GF-D8 (cell line): ENCODE measurements at places on chromosomes 2 and 18.

GRCh38 chr2:7363906-7364305 is 446.7 kb downstream of the RNF144A start:
- no peak for DNase-seq

DNA sequence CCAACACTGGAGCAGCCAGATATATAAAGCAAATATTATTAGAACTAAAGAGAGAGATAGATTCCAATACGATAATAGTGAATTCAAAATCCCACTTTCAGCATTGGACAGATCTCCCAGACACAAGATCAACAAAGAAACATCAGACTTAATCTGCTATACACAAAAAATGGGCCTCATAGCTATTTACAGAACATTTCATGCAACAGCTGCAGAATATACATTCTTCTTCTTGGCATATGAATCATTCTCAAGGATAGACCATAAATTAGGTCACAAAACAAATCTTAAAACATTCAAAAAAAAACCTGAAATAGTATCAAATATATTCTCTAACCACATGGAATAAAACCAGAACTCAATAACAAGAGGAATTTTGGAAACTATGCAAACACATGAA is 23.8 kb upstream of the BAZ2B start:
- no peak for DNase-seq

DNA sequence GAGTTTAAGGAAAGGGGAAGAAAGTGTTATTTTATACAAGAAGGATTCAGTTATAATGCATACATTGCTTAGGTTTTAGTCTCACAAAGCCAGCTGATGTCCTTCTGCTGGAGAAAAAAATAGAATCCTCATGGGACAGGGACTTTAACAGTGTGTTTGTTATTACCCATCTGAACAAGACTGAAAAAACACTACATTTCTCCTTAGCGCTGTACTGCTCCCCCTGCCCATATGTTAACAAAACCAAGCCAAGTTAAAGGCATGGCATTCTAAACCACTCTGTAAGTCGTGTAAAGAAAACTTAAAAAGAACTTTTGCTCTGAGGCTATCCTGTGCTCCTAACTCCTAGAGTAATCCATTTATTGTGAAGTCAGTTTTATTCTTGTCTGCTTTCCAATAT is 102.6 kb upstream of the NYAP2 start:
- DNase-seq = no peak

DNA sequence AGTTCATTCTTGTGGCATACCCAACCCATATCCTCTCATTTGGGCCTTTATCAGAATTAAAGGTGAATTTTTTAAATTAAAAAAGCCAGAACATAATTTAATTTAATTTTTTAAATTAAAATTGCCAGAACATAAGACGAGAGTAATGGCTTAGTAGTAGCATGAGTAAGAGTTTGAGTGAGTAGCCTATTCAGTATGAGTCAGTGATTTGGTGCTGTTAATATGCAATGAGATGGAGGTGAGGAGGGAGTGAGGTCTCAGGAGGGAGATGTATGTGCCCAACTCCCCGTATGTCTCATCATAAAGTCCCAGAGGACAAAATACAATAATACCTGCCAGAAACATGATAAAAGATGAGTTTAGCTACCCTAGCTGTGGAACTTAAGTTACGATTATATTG is 115.3 kb upstream of the THOC1 start:
- DNase-seq = no peak

- no peak for DNase-seq
Measured at GRCh38 chr2:39805936-39806608, 27.0 kb upstream of the THUMPD2 start.

DNA sequence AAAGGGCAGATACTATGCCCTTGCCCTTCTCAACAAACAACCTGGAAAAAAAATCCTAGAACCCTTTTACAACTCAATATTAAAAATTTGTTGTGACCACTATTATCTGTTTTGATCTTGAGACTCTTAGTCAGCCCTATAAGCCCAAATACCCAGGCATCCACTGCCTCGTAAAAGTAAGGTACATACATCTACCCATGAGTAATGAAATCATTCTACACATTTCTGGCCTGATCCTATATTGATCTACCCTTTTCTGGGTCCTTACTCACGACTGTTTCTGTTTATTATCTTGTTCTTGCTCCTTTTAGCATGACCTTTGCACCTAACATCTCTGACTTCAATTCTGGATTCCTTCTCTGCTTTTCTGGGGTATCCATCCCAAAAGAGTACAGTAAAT is 56.8 kb downstream of the SCG2 start:
- no peak for DNase-seq

GRCh38 chr2:102789349-102790090 is 27.7 kb downstream of the TMEM182 start:
- DNase-seq = peak; percentile 79

- DNase-seq = no peak
Measured at GRCh38 chr2:38560092-38560491, 42.6 kb downstream of the HNRNPLL start.

- no peak for DNase-seq
Measured at GRCh38 chr2:171166328-171166983, 5.8 kb upstream of the TLK1 start.

DNA sequence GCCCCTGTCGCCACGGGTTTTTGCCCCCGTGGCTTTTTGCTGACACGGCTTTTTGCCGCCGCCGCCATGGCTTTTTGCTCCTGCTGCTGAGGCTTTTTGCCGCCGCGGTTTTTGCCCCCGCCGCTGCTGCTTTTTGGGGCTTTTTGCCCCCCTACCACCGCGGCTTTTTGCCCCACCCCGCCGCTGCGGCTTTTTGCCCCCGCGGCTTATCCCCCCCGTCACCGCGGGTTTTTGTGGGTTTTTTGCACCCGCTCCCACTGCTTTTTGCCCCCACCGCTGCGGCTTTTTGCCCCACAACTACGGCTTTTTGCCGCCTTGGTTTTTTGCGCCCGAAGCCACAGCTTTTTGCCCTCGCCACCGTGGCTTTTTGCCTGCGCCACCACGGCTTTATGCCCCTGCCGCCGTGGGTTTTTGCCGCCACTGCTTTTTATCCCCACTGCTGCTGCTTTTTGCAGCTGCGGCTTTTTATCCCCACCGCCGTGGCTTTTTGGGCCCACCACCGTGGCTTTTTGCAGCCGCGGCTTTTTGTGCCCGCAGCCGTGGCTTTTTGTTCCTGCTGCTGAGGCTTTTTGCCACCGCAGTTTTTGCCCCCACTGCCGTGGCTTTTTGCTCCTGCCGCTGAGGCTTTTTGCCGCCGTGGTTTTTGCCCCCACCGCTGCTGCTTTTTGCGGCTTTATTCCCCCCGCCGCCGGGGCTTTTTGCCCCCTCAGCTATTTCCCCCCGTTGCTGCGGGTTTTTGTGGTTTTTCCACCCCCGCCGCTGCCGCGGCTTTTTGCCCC is 2798.0 kb upstream of the TEKT4 start:
- no peak for DNase-seq

DNA sequence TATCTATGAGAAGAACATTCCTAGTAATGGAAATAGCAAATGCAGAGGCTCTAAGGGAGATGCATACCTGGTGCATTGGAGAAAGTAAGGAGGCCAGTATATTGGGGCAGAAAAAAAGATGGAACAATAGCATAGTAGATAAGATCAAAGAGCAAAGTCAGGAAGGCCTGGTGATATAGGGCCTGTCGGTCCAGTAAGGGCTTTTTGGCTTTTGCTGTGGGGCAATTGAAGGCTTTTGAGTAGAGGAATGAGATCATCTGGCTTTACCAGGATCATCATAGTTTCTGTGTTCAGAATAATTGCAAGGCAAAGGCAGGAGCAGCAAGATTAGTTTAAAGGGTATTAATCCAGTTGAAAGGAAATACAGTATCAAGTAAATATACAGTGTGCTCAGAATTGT is 111.8 kb downstream of the EHBP1 start:
- no peak for DNase-seq

DNA sequence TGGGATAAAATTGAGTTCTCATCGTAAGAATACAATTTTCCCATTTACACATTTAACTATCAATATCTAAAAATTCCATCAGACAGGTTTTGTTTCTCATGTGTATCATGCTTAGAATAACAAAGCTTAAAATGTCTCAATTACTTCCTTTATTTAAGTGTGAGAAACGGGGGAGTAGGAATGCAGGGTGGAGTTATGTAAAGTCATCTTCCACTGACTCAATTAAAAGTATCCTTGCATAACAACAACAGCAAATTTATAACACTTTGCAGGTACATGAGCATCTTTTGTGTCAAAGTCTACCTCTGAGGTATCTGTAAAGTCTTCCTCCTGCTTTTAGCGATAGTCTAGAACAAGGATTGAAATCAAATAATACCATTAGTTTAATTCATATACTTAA is 327.1 kb downstream of the EPHA4 start:
- no peak for DNase-seq

- no peak for DNase-seq
Measured at GRCh38 chr2:2243666-2244065, 87.4 kb downstream of the MYT1L start.

GRCh38 chr2:61471905-61472805 is 1.3 kb upstream of the USP34 start:
- DNase-seq = no peak

- DNase-seq = peak; percentile 66
Measured at GRCh38 chr2:26298638-26299393, 47.1 kb upstream of the SELENOI start.

- DNase-seq = no peak
Measured at GRCh38 chr2:216497382-216498069, 1.1 kb upstream of the RPL37A start.

DNA sequence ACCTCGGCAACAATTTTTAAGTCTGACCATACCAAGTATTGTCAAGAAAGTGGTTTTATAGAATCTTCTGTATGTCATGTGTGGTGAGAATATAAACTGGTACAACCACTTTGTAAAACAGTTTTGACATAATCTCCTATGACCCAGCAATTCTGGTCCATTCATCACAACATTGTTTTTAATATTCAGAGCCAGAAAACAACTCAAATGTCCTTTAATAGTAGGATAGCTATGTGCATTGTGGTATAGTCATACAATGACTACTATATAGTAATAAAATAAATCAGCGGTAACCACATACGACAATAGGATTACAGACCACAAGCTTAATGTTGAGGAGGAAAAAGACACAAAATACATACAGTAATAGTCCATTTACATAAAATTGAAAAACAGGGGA is 175.2 kb upstream of the SPATS2L start:
- DNase-seq = no peak

GRCh38 chr2:145157036-145157675 is 637.2 kb upstream of the ZEB2 start:
- no peak for DNase-seq

DNA sequence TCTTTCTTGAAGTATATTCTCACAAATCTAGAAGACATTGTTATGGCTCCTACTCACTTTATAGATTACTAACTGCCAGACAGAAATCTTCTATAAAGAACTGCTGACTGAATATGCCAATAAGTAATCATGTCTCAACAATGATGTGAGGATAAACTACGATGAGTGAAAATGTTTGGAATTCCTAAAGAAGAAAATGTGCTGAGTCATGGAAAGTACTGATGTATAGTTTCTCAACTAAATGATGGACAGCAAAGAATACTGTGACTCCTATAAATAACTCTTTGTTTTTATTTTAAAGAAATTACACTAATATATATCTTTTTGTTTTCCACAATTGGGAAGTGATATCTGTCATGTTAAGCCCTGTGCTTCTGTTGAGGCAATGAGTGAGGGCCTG is 232.9 kb downstream of the LNPK start:
- no peak for DNase-seq

DNA sequence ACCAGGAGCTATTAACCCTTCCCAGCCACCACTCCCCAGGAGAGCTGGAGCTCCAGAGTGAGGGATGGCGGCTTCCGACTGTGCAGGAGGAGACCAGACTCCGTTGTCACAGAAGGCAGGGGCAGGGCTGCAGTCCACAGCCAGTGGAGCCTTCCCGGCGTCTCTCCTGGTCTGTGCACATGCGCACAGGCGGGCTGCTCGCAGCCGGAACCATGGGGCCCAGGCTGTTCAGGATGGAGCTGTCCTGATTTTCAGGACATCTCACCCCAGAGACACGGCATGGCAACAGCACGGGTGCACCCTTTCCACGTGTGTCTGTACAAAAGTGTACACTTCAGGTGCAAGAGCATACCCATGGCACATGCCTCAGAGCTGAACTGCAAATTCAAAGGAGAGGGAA is 28.9 kb downstream of the EIPR1 start:
- DNase-seq = no peak

DNA sequence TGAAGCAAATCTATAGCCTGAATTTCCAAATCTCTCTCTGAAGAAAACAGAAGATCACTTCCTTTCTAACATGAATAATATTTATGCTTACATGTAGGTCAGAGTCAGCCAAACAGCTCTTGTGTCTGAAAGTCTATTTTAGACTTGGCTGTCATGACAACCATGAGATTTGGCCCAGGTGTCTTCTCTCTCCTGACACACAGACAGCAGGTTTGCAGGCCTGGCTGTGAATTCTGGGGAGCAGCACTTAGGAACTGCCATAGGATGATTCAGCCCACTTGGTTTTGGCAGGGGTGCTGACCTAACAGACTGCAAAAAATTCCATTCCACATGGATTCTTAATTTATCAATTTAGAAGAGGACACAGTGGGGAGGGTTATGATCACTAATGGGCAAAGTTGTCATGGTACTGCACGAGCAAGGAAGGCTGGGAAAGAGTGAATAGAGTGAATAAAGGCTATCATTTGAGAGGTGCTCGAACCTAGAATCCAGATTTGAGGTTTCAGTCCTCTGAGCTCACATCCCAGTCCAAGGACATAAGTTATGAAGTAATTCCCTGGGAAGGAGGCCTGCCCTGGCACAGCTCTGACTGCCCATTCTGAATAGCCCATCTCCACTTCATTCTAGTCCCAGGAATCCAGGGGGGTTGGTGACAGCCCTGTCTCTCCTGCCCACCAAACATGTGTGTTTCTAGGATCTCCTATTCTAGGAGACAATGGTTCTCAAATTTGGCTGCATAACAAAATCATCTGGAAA is 453.9 kb upstream of the TRIB2 start:
- no peak for DNase-seq

DNA sequence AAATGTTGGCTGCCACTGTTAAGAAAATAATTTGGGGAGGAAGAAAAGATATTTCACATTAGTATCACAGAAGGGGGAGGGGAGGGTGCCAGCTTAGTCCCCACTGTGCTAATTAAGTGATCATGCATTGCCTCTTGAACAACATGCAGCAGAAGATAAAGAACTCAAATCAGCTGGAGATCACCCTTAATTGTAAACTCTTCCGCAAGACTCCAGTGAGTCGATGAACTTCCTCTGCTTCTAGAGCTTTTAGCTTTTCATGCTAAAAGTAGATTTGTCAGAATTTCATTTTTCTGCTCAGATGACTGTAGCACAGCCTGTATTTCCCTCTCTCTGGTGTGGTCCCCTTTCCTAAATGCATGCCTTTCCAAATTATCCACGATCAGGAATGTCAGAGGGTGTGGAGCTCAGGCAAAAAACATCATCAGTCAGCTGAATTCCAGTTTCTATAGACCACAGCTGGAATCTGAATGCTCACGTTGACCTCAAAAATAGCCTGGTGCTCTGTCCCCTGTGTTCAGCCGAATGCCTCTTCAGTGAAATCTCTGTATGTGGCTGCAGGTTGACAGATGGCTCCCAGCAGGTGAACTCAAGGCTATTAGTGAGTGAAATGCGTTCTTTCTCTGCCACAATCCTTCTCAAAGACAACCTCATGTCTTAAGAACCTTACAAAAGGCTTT is 156.8 kb upstream of the UNC80 start:
- no peak for DNase-seq

GRCh38 chr2:86011449-86011941 is 94.2 kb downstream of the POLR1A start:
- DNase-seq = no peak
